ENCODE measurements at places on chromosomes 5 and 9. TPM values are rescaled to one million over a fixed set of nuclear protein-coding genes. Genes with fewer than 3 reads are reported as not detected.

DNM1 gene
- 0.66 TPM for total RNA-seq

DAB2IP gene
- 35.2 TPM for total RNA-seq

FOXE1 gene
- not detected for total RNA-seq

SLC28A3 gene
- not detected for total RNA-seq

PHF2 gene
- 16.8 TPM for total RNA-seq

OTP gene
- not detected for total RNA-seq

NUTM2F gene
- not detected for total RNA-seq

PRR16 gene
- total RNA-seq = 0.66 TPM

APBB3 gene
- total RNA-seq = 6.1 TPM

CORO2A gene
- total RNA-seq = 0.40 TPM

BAAT gene
- total RNA-seq = 0.07 TPM

NR5A1 gene
- not detected for total RNA-seq

SNCAIP gene
- 23.0 TPM for total RNA-seq

RGS7BP gene
- 16.2 TPM for total RNA-seq

DTWD2 gene
- total RNA-seq = 3.3 TPM

PCDHGB4 gene
- total RNA-seq = 5.6 TPM

PCDHB15 gene
- total RNA-seq = 0.14 TPM

AFF4 gene
- 99.3 TPM for total RNA-seq

SMIM33 gene
- 0.13 TPM for total RNA-seq

SLC9A3 gene
- total RNA-seq = 1.5 TPM

GARIN3 gene
- total RNA-seq = not detected

PCDHA6 gene
- 0.13 TPM for total RNA-seq

CFAP77 gene
- not detected for total RNA-seq

LIFR gene
- total RNA-seq = 54.9 TPM

FAM81B gene
- total RNA-seq = not detected

RETREG1 gene
- total RNA-seq = 0.27 TPM

LAMC3 gene
- 0.22 TPM for total RNA-seq

IER5L gene
- 5.5 TPM for total RNA-seq

FAM221B gene
- not detected for total RNA-seq

IRX2 gene
- total RNA-seq = not detected

GCNT1 gene
- 13.4 TPM for total RNA-seq

MARCOL gene
- total RNA-seq = not detected

LPAR1 gene
- under 0.01 TPM for total RNA-seq

AKNA gene
- total RNA-seq = 10.1 TPM

KIAA0825 gene
- 2.8 TPM for total RNA-seq

MTRR gene
- total RNA-seq = 60.6 TPM

PIP5K1B gene
- total RNA-seq = not detected

MTREX gene
- 200 TPM for total RNA-seq

PRDM12 gene
- not detected for total RNA-seq

TMEM215 gene
- total RNA-seq = not detected

LYSMD3 gene
- 42.3 TPM for total RNA-seq

ANKRD31 gene
- 0.07 TPM for total RNA-seq

F12 gene
- 1.7 TPM for total RNA-seq

ENTREP1 gene
- 5.5 TPM for total RNA-seq

FPGS gene
- total RNA-seq = 107 TPM

NKD2 gene
- total RNA-seq = not detected

ACOT12 gene
- not detected for total RNA-seq

TNFSF8 gene
- 0.13 TPM for total RNA-seq
